ENCODE measurements at places on chromosomes 1 and 21.

DNA sequence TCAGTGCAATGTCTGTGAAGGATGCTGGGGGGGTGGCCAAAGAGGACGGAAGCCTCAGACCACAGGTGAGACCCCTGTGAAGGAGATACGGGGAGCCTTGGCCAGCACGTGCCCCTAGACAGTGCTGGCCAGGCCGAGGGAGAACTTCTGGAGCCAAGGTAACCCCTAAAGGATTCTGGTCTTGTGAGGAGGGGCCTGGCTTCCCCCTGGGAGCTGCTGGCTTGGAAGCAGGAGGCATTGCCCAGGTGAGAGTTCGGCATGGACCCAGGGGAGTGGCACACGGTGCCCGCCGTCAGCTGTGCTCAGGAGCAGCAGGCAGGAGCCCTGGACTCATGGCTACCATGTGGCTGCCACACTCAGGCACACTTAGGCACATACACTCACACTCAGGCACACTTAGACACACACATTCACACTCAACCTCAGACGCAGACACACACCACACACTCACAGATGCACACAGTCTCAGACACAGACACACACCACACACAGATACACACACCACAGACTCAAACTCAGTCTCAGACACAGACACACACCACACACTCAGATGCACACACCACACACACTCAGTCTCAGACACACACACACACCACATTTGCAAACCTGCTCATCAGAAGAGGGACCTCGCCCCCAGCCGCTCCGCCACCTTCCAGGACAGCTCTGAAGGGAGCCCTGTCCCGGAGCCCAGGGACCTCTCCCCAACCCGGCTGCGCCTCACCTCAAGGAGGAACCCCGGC lies 1.1 kb upstream of the COL6A2 start:
- no peak for DNase-seq

DNA sequence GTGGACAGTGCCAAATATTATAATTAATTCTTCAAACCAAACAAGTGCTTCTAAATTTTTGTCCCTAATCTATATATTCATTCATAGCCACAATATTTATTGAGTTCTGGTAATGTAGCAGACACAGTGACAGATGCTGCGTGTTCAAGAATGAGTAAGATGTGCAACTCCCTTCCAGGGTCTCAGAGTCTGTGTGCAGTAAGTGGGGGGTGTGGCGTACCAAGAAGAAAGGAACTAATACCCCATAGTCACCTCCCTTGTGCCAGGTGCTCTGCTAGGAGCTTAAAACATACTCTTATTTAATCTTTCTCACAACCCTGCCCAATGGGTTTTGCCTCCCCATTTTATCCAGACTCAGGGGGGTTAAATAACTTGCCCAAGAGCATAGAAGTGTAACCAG lies 358.7 kb downstream of the BARHL2 start:
- no peak for DNase-seq

GRCh38 chr1:168783458-168784210 lies 54.6 kb upstream of the DPT start:
- no peak for DNase-seq

GRCh38 chr1:43779805-43780403 lies 72.6 kb downstream of the ST3GAL3 start:
- DNase-seq, result no peak

DNA sequence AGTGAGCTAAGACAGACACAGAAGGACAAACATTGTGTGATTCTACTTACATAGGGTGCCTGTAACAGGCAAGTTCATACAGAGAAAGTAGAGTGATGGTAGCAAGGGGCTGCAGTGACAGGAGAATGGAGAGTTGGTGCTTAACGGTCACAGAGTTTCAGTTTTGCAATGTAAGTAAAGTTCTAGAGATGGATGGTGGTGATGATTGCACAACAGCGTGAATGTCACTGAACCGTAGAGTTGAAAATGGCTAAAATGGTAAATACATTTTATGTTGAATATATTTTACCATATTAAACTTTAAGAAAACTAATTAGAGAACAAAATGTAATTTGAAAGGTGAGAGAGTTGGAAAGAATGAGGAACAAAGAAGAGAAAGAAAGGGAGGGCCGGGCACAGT lies 8.7 kb downstream of the CFAP107 start:
- DNase-seq, result no peak

DNA sequence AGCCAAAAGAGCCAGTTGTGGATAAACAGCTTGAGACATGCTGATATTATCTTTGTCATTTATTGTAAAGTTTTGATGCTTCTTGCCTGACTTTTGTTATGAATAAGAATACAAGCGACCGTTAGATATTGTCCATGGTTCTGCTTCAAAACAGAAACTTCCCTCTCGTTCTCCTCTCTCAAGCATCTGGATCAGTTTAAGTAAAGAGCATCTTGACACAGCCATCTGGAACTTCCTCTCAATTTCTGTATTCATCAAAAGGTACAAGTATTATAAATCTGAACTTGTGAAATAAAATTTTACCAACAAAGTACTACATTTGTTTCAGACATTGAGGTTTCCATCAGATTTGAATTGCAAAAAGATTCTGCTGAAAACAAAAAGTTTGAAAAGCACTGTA lies 36.4 kb upstream of the CLDN14 start:
- no peak for DNase-seq

- no peak for DNase-seq
These were observed 23.3 kb downstream of the LRRC71 start for GRCh38 chr1:156943756-156944155.

DNA sequence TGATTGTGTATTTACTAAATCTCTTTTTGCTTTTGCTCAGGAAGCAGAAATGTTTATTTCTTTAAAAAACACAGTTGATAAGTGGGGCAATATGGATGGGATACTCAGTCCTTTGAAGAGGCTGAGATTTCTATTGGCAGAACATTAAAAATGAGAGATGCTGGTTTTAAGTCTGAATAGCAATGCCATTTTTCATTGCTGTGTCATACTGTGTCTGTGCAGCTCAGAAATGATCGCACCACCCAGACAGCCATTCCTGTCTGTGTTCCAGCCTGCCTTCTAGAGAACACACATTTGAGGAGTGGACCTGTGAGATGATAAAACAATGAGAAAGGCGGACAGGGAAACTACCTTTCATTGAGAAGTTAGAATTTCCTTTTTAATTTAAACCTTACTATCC lies 231.2 kb upstream of the USP24 start:
- no peak for DNase-seq

DNA sequence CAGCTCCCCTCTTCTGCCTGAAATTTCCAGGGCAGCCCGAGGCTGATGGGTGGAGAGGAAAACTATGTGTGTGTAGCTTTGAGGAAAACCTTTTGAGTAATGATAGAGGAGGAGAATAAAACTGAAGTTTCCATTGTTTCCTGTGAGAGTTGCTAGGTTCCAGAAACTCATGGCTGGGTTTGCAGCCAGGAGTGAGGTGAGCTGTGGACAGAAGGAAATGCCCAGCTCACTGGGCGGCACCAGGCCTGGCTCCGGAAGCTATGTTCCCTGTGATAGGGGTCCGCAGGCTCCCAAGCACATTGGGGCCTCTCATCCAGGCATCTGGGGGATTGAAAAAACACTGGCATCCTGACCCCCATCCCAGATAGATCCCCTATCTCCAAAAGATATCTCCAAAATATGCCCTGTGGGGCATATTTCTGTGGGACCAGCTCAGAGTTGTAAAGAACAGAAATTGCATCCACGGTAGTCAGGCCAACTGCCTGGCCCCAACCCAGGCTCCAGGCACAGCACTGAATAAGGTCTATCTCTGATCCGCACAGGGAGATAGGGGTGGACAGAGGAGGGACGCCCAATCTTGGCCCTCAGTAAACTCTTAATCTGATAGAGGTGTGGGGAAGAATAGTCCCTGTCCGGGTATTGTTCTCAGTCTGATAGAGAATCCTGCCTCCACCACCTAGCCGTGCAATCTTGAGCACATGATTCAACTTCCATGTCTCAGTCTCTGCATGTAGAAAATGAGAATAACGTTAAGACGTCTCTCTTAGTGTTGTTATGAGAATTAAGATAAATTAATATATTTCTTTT lies 1.8 kb upstream of the HSPG2 start:
- no peak for DNase-seq

DNA sequence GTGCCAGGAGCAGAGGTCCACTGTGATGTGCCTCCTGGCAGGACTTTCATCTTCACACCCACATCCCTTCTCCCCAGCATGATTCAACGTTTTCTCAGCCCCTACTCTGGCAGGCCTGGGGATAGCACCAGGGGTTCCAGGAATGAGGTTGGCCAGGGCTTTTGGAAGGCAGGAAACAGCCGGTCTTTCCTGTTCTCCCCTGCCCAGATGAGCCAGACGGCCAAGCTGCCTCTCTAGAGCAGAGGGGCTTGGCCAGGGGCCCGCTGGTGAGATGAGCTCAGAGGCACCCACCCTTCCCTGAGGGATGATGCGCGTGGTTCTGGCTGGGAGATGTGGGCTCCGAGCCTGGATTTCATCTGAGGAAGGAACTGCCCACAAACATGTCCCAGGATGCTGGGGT lies 4.3 kb upstream of the MFAP2 start:
- no peak for DNase-seq

DNA sequence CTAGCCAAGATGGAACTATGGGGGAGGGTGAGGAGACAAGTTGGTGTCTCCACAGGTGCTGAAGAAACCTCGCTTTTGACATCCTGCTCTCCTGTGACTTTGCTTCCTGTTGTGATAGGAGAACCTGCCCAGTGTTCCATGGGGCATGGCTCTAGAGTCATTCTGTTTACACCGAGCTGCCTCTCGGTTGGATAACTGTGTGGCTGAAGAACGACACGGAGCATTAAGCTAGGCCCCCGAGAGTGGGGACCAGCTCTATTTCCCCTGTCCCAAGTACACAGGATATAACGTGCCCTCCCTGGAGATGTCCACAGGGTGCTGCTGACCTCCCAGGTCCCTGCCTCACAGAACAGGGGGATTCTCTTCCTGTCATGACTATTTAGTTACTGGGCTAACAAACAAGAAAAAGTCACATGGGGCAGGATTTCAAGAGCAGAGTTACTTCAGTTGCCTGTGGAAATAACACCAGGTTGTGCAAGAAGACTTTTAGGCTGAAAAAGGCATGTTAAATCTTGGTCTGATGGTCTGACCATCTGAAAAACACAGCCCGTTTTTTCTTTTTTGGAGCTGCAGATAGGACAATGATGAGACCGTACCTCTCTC lies 29.4 kb upstream of the PPP2R5A start:
- no peak for DNase-seq

- no peak for DNase-seq
These were observed 200.9 kb downstream of the LTN1 start for GRCh38 chr21:28791595-28792282.

DNA sequence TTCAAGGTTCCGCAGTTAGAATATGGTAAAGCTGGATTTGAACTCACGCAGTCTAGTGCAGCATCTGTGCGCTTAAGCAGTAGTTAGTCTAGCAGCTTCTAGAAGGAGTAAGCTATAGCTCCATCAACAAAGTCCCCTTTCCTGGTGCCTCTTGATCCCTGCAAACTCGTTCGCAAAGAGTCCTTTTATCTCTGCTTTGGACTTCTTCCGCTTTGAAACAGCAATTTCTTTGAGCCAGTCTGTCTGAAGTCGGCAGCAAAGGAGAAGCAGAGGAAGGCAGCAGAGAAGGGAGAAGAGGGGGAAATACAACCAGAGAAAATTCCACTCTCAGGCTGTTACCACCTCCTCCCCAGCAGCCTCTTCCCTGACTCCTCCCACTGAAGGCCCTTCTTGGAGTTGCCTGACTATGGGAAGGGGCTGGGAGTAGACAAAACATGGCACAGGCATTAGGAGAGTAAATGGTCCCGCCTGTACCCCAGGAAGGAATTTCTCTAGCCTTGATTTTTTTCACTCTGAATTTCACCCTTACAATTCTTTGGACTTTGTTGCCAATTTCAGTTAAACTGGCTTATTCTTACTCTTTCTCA lies 25.9 kb downstream of the HSD3B2 start:
- DNase-seq, result no peak

DNA sequence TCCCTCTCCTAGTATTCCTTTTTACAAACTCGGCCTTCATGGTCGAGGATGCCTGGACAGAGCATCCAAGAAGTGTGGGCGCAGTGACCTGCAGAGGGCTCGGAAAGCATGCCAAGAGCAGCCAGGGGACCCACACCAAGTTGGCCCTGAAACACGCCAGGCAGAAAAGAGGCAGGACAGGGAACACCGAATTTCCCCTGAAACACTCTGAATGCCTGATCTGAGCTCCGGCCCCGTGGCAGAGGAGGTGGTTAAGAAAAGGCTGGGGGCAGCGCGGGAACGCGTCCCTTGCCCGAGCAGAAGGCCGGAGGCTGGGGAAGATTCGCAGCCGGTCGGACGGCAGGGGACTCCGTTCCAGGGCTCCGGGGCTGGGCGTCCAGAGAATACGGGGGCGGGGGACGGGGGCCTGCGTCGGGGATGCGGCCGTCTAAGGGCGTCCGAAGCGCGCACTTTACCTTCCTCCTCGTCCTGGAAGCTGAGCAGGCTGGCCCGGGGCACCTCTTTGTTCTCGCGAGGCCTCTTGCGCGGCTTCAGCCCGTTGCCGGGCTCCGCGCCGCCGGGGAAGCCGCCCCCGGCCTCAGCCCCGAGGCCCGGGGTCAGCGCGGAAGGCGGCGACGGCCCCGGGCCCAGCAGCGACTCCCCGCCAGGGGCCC lies 558 bp downstream of the PAXBP1 start:
- DNase-seq, result peak; percentile 6

DNA sequence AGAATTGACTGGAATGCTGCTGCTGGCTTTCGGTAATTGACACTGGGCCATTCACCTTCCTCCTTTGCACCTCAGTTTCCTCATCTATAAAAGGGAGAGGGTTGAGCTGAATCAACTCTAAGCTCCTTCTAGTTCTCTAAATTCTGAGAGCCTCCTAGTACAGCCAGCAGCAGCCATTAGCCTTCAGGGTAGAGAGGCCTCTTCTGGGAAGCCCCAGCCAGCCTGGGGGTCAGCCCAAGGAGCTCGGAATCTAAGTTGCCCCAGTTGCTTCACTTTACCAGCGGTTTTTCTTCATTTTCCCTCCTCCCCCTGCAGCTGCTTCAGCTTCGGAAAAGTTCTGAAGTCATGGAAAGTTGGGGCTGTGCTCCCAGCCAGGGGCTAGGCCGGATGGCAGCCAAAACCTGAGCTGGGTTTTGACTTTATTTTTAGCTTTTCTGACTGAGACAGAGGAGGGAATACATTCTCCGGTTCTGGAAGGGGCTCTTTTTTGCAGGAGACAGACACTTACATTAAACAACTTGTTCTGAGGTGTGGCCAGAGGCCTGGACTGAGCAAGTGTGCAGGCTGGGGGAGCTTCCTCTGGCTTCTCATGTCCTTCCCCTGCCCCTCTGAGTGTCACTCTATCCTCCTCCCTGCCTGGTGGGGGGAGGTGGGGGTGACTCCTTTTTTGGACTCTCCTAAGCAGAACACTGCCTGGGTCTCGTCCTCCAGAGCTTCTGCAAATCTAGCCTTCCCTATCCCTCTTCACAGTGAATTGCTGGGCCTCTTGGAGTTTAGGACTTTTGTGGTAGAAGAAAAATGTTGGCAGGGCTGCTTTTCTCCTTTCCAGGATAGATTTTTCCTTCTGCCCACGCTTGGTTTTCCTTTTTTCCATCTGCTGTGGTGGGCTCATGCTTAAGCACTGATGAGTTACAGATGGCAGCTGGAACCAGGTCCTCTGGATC lies 14.4 kb downstream of the LMNA start:
- no peak for DNase-seq

- no peak for DNase-seq
These were observed 166.8 kb upstream of the IVNS1ABP start for GRCh38 chr1:185483664-185484450.
